CD4-positive, alpha-beta memory T cell (primary cell): ENCODE measurements at places on chromosomes 12 and 14.

- DNase-seq = no peak
These were observed 24.5 kb downstream of the WDR20 start for GRCh38 chr14:102164241-102164641.

DNA sequence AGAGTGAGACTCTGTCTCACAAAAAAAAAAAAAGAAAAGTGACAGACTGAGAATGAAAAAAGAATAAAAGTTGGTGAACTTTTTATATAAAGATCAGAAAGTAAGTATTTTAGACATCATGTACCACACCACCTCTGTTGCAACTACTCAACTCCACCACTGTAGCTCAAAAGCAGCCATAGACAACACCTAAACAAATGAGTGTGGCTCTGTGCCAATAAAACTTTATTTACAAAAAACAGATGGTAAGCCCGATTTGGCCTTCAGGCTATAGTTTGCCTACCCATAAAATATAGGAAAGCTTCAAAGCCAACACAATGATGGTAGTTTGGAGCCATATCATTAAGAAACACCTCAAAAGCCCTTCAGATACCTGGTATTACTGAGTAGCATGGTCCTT, 154.5 kb upstream of the FOXN3 start:
- DNase-seq = no peak

DNA sequence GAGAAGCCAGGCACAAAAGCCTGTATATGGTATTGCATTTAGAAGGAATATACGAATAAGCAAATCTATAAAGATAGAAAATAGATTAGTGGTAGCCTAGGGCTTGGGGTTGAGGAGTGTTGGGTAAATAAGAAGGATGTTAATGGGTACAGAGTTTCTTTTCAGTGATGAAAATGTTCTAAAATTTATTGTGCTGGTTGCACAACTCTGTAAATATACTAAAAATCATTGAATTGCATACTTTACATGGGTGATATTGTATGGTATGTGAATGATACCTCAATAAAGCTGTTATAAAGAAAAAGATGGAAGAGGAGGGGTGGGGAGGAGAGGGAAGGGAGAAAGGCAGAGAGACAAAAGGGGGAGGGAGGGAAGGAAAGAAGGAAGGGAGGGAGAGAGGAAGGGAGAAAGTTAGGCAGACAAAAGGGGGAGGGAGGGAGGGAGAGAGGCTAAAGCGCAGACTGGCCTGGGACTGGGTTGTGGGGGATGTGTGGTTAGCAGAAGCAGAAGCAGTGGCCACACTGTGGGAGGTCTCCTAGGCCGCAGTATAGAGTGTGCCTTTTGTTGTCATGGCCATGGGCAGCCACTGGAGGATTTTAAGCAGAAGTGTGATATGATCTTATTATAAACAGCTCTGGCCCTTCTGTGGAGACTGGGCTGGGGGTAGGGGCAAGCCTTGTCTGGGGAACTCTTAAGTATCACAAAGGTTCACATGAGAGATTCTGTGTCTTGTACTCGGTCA, 73.6 kb upstream of the ELK3 start:
- no peak for DNase-seq

DNA sequence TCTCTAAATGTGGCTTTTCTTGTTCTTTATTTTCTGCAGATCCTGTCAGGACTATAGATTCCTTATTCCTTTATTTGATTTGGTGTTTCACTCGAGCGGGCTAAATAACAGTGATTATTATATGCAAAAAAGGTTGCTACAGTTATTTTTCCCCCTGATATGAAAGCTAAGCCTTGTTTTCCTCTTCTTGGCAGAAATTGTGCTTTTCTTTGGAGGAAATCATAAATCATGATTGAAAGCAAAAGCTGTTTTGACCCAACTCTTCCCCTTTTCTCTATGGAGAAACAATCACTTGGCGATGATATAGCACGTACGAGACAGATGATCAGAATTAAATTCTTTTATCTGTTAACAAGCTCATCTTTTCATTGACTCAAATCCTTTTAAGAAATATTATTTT, 31.4 kb downstream of the PPFIBP1 start:
- no peak for DNase-seq

- peak; percentile 60 for DNase-seq
These were observed 5.5 kb upstream of the GPR68 start for GRCh38 chr14:91249841-91250616.

DNA sequence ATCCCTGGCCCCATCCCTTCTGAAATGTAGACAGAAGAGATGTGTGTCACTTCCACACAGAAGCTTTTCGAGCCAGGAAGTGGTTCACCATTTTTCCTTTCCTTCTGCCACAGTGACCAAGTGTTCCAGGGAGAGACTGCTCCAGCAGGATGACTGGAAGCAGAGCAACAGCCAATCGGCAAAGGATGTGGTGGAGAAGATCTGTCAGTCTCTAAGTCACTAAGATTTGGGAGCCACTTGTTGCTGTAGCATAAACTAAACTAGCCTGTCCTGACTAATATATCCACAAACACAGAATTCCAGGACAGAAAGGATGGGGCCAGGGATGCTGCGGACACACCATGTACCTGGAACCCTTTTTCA, 42.9 kb downstream of the DUSP6 start:
- DNase-seq = no peak

GRCh38 chr12:53053218-53054111, 3.6 kb downstream of the TNS2 start:
- DNase-seq = peak; percentile 54

DNA sequence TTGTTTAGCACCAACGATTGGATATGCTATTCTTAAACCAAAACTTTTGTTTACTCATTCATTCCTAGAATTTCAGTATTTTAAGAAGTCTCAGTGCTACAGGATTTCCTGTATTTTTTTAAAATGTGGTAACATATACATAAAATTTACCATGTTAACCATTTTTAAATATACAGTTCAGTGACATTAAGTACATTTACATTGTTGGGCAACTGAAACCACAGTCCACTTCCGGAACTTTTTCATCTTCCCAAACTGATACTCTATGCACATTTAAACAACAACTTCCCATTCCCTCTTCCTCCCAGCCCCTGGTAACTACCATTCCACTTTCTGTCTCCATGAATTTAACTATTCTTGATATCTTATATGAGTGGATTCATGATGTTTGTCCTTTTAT, 30.3 kb downstream of the PDE3A start:
- no peak for DNase-seq

GRCh38 chr14:44795725-44796124, 166.0 kb downstream of the KLHL28 start:
- DNase-seq = no peak

GRCh38 chr12:64491718-64492117, 39.8 kb downstream of the TBK1 start:
- DNase-seq = no peak

- no peak for DNase-seq
These were observed 419.3 kb upstream of the SEL1L start for GRCh38 chr14:81952917-81953316.

DNA sequence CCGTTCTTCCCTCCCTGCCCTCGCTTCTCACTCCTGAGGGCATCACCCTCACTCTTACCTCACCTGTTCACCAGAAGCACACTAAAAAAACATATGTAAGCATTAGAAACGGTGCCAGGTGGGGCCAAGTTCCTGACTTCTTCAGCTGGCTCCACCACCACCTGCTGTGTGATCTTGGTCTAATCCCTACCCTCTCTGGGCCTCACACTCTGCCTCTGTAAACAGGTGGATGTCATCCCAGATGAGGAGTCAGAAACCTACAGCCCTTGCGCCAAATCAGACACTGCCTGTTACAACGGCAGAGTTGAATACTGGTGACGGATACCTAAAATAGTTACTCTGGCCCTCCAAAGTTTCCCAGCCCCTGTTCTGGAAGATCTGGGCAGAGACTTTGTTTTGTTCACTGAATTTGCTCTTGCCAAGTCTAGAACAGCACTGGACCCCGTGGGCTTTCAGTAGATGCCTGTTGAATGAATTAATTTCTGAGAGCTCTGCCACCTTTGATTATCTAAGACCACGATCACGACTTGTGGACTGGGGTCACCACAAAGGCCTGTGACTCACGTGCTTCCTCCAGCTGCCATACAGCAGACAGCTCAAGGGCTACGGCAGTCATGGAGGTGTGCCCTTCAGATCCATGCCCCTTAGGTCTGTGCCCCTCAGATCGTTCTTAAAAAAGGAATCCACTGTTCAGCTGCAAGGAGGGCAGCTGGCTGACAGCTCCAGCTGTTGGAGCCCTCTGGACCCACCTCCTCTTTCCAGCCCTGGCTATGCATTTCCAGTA, 71.9 kb downstream of the GSC start:
- DNase-seq = no peak

DNA sequence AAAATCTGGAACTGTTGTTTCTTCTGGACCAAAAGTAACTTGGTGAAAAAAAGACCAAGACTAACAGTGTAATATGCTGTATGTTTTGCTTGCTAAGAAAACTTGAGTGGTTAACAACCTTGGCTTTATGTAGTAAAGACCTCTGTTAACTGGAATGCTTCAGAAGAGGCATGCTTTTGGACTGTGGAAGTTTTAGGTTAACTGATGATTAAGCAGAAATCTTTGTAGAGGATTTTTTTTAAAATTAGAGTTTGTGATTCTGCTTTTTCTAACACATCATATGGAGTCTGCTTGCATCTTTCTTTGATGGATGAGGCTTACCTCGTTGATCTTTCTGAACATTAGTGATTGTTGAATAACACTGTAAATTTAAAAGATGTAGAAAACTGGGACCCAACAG, 17.5 kb downstream of the PELI2 start:
- DNase-seq = no peak

DNA sequence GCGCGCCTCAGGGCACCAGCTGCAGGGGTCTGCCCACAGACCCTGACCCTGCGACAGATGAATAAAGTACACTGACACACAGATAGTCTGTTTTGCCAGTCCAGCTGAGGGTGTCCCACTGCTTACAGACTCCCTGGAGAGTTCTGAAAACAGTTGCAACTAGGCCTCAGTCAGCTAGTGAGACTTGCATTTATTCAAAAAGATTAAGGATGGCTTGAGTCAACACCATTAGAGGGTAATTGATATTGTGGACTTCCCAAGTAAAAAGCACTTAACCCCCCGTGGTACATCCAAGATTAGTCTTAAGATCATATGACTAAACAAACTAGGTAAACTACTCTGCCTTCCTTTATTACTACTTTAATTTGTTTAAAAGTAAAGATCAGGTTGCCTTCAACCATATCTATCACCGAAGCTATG, 11.1 kb upstream of the PSEN1 start:
- DNase-seq = no peak

- no peak for DNase-seq
These were observed 56.3 kb upstream of the SLC6A13 start for GRCh38 chr12:318759-319515.

- DNase-seq = no peak
These were observed 1.5 kb downstream of the PTMS start for GRCh38 chr12:6767353-6768319.

- peak; percentile 55 for DNase-seq
These were observed at the start of gene HCAR1 for GRCh38 chr12:122730215-122731014. HCAR1 (minus strand) TSS chr12:122730844; CDS start chr12:122730339, 505 bp downstream.

DNA sequence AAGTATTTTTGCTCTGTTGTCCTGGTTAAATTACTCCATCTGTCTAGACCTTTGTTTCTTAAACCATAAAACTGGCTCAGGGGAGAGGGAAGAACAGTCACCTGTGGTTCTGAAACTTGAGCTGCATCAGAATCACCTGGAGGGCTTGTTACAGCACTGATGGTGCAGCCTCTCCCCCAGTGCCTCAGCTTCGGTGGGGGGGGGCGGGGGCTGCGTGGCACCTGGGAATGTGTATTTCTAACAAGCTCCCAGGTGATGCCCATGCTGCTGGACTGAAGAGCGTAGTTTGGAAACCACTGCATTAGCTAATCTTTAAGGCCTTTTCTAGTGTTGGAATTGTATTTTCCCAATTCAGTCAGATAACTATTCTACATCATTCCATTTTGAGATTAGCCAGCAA, 42.7 kb downstream of the GPHB5 start:
- DNase-seq = no peak

- DNase-seq = no peak
These were observed 78.5 kb downstream of the RERG start for GRCh38 chr12:15142711-15143110.

DNA sequence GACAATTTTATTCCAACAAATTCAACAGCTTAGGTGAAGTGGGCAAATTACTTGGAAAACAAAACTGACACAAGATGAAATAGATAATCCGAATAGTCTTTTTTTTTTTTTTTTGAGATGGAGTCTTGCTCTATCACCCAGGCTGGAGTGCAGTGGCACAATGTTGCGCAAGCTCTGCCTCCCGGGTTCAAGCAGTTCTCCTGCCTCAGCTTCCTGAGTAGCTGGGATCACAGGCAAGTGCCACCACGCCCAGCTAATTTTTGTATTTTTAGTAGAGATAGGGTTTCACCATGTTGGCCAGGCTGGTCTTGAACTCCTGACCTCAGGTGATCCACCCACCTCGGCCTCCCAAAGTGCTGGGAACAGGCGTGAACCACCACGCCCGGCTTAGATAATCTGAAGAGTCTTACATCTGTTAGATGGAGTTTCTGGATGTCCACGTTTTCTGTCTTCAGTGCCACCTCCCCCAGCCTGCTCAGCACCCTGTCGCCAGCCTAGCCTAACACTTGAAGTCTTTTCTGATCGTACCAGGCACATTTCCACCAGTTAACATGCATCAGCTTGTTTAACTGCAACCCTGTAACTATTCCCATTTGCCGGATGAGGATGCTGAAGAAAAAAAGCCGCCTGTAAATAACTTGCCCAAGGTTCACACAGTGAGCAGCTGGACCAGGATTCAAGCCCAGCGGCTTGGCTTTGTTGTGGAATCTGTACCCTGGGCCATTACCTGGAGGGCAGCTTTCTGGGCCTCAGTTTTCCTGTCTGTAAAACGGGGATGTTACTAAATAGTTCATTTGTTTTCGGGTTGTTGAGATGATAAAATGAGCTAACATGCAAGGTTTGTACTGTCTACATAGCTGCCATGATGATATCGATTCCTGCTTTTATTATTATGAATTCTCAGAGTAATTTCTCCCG, 26.4 kb downstream of the FBRSL1 start:
- DNase-seq = no peak

GRCh38 chr12:44053549-44054127, 217.8 kb downstream of the TMEM117 start:
- no peak for DNase-seq

GRCh38 chr12:107079172-107080011, 14.0 kb downstream of the CRY1 start:
- peak; percentile 30 for DNase-seq

- DNase-seq = no peak
These were observed 1.1 kb downstream of the TXNDC16 start for GRCh38 chr14:52551205-52551604.

DNA sequence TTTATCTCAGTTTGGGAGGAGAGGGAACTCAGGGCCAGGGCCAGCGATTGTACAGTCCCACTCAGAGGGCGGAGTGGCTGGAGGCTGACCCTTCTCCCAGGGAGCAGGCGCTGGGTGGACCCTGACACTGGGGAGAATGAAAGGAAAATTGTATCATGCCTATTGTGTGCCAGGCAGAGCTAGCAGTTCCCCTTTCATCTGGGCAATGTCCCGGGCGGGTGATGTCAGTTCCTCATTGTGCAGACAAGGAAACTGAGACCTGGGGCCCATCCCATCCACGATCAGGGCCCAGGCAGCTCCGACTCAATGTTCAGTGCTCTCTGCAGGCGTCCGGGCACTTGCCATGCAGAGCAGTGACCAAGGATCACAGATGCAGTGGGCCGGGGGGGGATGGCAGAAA, 101.9 kb upstream of the RTL1 start:
- DNase-seq = no peak

GRCh38 chr12:5437589-5437988, 5.7 kb downstream of the NTF3 start:
- no peak for DNase-seq

GRCh38 chr14:53444677-53445312, 291.7 kb upstream of the DDHD1 start:
- DNase-seq = no peak
